ENCODE measurements at places on chromosomes 6 and 20.

DNA sequence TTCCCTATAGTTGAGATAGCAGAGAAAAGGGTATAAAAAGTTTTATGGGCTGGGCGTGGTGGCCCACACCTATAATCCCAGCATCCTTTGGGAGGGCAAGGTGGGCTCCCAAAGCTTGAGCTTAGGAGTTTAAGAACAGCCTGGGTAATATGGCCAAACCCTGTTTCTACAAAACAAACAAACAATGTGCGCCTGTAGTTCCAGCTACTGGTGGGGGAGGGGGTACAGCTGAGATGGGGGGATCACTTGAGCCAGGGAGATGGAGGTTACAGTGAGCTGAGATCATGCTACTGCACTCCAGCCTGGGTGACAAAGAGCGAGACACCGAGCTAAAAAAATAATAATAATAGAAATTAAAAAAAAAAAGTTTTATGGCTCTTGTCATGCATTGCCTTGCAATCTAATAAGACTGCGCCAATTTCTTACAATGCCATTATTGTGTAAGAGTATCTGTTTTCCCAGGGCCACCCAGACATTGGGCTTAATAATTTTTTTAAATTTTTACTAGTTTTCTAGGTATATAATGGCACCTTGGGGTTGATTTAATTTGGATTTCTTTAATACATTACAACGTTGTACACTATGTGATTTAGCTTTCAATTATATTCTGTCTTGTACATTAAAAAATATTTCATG lies 3.9 kb downstream of the ACSS2 start:
- DNase-seq, result no peak

GRCh38 chr20:19185083-19185482 lies 27.4 kb upstream of the SLC24A3 start:
- DNase-seq, result no peak

DNA sequence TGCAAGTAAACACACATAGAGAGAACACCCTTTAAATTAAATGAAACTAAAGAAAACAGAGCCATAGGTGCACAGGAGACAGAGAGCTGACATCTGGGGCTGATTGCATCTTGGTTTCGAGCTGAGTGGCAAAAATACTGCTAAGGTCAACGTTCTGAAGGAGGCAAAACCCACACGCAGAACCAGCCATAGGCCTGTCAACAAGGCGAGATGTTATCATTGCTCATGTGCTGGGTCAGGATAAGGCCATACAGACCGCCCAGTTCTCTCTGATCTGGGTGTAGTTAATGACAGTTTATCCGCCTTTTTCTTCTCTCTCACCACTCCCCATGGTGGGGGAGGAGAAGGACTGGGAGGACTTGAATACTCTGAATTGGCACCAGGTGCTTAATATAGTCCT lies 4.5 kb upstream of the FAM110A start:
- DNase-seq, result peak; percentile 15

DNA sequence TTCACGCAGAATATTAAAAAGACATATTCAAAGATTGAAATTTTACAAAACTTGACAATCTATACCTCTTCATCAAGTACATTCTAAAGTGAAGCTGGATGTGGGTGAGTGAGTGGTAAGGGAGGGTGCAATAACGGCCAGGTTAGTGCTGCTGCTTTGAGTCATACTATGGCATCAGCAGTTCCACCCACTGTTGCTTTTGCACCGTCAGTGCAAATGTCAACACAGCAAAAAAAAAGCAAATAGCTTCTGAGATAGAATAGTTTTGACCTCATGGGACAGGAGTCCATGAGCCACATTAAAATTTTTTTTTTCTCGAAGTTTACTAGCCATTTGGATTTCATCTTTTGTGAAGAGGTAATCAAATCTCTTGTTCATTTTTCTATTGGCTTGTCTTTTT lies 31.8 kb downstream of the PSMF1 start:
- peak; percentile 54 for DNase-seq

GRCh38 chr6:30857549-30857948 lies 26.8 kb upstream of the DDR1 start:
- no peak for DNase-seq

DNA sequence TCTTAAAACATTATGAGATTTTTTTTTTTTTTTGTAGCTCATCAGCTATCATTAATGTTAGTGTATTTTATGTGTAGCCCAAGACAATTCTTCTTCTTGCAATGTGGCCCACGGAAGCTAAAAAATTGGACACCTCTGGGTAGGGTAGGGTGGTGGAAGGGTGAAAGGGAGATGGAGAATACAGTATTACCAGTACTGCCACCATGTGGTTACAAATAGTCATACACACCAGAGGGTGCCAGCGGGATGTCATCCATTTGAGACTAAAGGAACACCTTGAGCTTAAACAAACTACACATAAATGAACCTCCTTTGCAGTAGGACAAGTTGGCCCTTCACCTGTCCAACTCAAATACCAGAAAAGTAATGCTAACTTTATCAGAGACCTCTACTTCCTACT lies 601.9 kb downstream of the HTR1B start:
- no peak for DNase-seq

GRCh38 chr6:3384241-3385143 lies 72.4 kb downstream of the SLC22A23 start:
- no peak for DNase-seq

DNA sequence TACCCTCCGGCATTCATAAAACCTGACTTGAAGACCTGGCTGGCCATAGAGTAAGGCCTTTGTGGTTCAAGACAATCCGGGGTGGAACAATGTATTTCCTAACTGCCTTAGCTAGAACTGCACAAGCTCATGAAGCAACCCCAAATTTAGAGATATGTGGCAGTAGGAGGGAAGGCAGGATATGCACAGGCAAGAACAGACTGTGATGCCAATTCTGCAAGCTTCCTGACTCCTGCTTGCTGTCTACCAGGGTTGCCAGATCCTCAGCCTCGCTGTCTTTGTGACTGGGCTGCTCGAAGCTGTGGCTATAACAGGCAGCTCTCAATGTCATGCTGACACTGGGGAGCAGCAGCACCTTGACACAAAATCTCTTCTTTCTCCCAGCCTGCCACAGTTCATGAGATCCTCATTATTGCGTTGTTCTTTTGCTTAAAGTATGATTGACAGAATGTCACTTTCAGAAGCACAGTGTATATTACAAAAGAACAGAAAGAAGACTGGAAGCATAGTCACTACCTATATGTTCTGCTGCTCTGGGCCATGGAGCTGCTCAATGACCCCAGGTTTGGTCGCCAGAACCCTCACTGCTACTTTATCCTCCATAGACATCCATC lies 18.3 kb upstream of the SHLD1 start:
- DNase-seq, result peak; percentile 27

- no peak for DNase-seq
Observed at GRCh38 chr6:22367346-22367745, 70.5 kb upstream of the PRL start.

GRCh38 chr6:149208134-149208601 lies 109.3 kb upstream of the TAB2 start:
- no peak for DNase-seq

DNA sequence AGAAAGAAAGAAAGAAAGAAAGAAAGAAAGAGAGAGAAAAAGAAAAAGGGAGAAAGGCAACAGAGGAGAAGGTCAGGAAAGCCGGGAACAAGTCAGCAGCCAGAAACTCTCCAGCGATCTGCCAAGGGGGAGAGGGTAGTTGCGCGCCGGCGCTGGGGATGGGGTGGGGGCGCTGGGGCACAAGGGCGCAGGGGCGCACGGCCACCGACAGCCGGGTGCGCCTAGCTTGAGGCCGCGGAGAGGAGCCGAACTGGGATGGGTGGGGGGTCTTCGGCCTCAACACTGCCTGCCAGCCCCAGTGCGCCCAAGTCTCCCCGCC lies 533 bp upstream of the RSPO3 start:
- DNase-seq, result no peak

DNA sequence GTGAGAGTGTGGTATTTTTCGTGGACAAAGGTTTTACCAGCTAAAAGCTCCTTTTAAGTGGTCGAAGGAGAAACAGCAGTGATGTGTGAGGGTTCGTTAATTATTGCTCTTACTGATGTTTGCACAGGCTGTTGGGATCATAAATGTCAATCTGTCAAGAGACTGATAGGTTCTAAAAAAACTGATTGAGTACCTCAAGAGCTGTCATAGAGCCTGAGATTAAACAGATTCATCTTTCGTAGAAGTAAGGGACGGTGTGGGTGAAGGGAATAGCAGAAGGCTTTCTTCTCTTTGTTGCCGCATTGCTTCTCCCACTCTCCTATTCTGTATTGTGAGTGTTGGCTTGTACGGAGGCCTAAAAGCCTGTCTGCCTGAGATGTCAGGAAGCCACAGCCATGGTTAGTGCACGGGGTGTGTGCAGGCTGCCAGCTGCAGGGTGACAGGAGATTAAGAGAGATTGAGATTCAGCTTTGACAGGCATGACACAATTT lies 291.0 kb downstream of the ZFAND3 start:
- no peak for DNase-seq

DNA sequence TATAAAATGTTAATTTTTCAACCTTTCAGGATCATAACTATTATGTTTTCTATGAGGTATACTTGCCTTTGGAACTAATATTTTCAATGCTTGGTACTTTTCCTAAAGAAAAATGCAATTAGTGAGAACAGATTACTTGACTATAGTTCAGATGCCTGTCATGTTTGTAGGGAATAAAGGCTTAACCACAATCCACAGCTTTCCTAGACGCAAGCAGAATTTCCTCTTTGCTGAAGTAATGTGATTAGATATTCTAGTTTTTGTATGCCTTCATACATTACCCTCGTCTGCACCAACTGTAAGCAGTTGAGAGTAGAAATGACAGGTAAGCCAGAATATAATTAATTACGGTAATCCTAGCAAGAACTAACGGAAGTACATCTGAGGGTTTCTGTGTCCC lies 581.4 kb upstream of the MMS22L start:
- no peak for DNase-seq

GRCh38 chr6:137497721-137498463 lies 3.7 kb upstream of the OLIG3 start:
- DNase-seq, result no peak

GRCh38 chr6:149887343-149887742 lies 10.6 kb downstream of the RAET1E start:
- no peak for DNase-seq

- peak; percentile 27 for DNase-seq
Observed at GRCh38 chr6:34027445-34027936, 118.4 kb downstream of the GRM4 start.

GRCh38 chr6:34673064-34673463 lies 23.5 kb downstream of the ILRUN start:
- no peak for DNase-seq

DNA sequence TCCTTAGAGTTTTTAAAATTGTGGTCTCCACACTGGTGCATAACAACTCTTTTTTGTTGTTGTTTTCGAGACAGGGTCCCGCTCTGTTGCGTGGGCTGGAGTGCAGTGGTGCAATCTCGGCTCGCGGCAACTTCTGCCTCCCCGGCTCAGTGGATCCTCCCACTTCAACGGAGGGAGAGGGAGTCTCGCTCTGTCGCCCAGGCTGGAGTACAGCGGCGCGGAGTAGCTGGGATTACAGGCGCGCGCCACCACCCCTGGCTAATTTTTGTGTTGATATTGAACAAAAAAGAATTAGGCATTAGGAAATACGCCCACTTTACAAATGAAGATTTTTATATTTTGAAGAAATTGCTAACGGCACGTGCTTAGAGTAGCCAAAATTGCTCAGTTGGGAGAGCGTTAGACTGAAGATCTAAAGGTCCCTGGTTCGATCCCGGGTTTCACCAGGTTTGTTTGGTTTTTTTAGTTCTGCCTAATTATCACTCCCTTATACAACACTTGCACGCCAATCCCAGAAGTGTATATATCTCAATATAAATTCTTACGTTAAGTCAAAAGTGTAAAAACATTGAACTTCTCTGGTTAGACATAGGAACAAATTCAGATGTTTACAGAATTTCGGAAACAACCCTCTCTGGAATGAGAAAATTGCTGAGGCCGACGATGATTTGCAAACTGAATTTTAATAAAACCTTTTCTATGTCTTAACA lies 159.6 kb downstream of the TRIM27 start:
- no peak for DNase-seq

- no peak for DNase-seq
Observed at GRCh38 chr20:51037532-51038115, 14.7 kb upstream of the KCNG1 start.

DNA sequence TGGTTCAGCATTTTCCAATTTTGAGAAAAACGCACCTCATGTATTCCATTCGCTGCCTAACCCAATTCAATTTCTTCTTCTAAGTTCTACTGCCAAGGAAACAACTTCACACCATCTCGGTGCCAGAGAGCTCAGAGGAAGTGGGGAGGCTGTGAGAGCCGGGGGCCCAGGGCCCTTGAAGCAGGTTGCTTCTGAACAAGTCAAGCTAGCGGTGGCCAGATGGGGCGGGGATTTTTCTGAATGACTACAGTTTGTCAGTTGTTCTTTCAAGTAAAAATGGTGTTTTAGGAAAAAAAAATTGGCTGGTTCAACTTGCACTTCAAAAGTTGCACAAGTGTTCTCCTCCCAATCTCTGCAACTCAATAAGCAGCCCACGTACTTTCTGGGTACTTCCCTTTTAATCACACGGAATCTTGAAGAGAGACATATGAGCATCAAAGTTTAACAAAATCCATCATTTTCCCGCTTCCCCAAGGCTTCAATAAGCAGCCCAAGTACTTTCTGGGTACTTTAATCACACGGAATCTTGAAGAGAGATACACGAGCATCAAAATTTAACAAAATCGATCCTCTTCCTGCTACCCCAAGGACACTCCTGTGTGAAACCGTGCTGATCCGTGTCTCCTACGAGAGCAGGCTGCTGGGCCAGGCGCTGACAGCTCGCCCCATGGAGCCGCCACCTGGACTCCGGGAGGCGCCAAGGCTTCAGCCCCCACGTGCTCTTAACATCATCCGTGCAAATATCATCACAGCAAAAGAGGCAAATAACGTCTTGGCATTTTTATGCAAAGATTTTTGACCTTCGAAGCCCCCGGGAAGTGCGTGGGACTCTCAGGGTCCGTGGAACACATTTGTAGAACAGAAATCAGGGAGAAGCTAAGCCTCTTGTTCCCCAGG lies 186.7 kb upstream of the PDE10A start:
- peak; percentile 37 for DNase-seq

DNA sequence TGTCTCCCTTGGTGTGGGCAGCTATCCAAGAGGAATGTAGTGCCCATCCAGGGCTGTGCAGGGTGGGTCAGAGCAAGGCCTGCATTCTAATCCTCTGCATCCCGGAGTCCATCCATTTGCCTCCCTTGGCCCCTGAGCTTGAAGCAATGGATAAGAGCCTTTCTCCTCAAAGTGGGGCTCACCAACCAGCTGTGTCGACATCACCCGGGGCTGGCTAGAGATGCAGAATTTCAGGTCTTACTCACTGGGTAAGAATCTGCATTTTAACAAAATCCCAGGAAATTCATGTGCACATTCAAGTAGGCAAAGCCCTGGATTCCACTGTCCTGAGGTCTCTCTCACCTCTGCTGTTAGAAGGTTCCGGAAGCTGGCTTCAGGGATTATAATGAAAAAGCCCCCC lies 95.3 kb downstream of the MDGA1 start:
- no peak for DNase-seq
